ENCODE measurements at places on chromosomes 4 and X.

DNA sequence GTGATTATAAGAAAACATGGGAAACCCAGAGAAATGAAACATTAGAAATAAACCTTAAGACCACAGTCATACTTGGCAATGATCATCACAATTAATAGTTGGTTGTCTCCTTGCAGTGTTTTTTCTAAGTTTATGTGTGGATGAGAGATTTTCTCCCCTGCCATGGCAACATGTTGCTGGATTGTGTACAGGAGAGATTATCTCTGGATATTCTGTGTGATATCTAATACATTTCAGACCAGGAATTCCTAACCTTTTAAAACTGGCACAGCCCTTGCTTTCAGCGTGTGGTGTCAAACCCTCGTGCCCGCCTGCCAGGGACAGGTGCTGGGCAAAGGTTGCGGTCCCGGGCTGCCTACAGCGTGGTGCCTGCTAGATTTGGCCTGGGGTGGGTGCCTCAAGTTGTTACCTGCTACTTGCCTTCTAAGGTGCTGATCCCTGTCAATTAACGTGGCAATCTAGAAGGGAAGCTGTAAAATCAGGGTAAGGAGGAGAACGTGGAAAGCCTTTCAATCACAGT is 100.5 kb downstream of the TMEM131L start:
- no peak for DNase-seq

DNA sequence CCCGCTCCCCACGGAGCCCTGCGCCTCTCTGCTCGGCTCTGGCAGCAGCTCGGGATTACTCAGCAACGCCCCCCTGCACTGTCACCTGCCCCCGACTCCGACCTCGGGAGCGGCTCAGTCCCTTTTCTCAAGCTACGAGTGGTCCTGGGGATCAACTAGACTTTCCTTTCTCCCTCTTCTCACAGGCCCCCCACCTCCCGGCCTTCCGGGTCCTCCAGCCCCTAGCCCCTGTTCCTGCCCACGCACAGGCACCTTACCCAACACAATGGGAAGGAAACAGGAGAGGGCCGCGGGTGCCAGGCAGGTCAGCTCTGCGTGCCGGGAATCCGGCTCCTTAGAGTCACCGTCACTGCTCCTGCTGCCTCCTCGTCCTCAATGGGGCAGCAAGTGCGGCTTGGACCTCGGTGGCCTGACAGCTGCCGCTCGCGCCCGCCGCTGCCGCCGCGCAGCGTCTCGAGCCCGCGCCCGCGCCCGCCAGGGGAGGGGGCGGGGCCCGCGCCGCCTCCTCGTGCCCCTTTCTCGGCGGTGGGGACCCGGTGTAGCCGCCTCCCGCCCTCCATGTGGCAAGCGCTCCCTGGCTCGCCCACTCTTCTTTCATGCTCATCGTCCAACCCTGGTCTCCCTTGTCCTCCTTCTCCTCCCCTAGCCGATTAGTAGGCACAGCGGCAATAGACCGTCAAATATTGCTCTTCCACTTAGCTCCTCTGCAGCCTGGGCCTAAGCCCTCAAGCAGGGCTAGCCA is at the start of gene RAB9B:
Gene RAB9B, minus strand, starts transcription at position 455 of the 742 bp plus-strand sequence. CDS start 6,473 bp downstream, outside the sequence.
- no peak for DNase-seq

- DNase-seq = no peak
These were observed 20.7 kb upstream of the ZNF185 start for GRCh38 chrX:152876931-152877840.

DNA sequence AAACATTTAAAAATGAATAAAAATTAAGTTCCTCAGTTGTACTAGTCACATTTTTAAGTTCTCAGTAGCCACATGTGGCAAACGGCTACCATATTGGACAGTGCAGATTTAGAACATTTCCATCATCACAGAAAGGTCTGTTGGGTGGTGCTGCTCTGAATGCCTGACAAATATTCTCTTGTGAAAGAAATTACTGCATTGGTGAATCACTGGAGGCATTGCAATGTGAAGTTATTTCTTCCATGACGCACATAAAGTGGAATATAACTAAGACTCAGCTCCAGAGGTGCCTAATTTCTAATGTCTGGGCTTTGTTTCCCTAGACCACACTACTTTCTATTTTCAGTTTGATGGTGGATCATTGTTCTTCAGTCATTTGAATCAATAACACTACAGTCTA is 44.9 kb downstream of the CLNK start:
- DNase-seq = no peak

GRCh38 chr4:9969526-9970398 is 51.5 kb downstream of the SLC2A9 start:
- no peak for DNase-seq

DNA sequence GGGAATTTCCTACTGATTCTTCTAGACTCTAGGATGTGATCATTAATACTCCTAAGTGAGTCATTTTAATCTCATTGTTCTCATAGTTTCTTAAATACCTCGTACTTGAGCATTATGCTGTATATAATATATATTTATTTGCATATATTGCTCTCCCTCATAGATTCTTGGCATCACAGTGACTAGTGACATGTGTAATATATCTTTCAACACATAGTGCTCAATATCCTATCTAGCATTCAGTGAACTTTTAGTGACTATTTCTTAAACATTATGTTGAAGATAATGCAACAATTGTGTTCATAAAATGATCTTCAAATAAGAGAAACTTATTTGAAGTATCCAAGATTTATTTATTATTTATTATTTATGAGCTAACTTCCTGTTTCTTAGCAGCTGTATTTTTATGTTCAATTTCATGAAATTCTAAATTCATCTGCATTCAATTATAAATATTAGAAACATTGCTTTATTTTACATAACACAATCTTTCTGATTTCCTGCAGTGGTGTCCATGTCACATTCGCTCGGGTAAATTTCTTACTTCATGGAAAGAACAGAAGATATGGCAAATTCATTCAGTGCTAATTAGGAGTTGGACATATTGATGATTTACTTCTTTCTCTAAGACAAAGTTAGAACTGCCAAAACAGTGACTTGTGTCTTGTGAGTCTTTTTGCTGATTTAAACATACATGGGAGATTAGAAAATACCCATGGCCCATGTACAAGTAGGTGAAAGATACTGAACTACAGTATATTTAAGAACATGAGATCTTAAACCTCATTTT is 1095.5 kb upstream of the IGFBP7 start:
- DNase-seq = no peak

- no peak for DNase-seq
These were observed 53.7 kb downstream of the GPM6A start for GRCh38 chr4:175758050-175759024.

DNA sequence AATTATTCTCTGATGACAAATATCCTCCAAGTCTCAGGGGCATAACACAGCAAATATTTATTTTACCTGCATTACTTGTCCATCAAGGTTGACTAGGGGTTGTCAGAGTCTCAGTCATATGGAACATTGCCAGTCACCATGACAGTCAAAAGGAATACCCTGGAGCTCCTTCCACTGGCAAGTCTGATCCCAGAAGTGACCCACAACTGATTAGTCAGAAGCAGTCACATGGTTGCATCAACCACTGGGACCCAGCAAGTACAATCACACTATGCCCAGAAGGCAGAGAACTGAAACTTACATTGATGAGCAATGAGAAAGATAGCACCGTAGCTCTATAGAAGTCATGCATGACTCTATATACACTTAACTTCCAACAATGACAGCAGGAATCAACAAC is 41.9 kb upstream of the SOD3 start:
- no peak for DNase-seq

DNA sequence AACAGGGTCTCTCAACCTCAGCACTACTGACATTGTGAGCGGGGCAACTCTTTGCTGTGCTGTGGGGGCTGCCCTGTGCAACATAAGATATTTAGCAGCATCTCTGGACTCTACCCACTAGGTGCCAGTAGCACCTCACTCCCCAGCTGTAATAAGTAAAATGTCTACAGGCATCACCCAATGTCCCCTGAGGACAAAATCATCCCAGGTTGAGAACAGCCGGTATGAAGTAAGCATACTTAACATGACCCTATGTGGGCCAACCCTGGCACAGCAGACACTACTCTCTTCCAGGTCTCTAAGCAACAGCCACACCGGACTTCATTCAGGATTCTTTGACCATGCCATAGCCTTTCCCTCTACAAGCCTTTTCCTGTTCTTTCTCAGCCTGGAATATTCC is 10.5 kb upstream of the MGST2 start:
- no peak for DNase-seq

All from CD4-positive, alpha-beta T cell treated with Interleukin-6 at 100 ng/mL for 8 hours (primary cell).